Chondrocyte (in vitro differentiated cells): ENCODE measurements at places on chromosomes 13 and 19.

DNA sequence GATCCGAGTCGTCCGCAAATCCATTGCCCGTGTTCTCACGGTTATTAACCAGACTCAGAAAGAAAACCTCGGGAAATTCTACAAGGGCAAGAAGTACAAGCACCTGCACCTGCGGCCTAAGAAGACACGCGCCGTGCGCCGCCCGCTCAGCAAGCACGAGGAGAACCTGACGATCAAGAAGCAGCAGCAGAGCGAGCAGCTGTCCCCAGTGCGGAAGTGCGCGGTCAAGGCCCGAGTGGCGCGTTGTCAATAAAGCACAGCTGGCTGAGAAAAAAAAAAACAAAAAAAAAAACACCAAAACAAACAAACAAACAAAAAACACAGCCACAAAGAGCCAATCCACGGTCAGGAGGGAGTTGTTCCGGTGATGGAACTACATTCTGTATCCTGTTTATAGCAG is 4.7 kb upstream of the GNA15 start:
- H3K4me3 ChIP-seq, result no peak overlapping the region
- H3K36me3 ChIP-seq, result no peaks in the 10 kb centered on the region
- DNase-seq, result no peak
- no peaks in the 10 kb centered on the region for H3K27me3 ChIP-seq

GRCh38 chr13:52736891-52737290 is 2.7 kb downstream of the CNMD start:
- H3K27ac ChIP-seq, result no peak overlapping the region
- H3K27me3 ChIP-seq, result peaks cover 32% of the 10 kb centered on the region
- no peak for DNase-seq
- H3K4me3 ChIP-seq, result no peak overlapping the region
- no peaks in the 10 kb centered on the region for H3K4me1 ChIP-seq

GRCh38 chr19:13104360-13104847 is 1.7 kb upstream of the LYL1 start:
- no peak overlapping the region for H3K4me3 ChIP-seq
- H3K27me3 ChIP-seq, result no peaks in the 10 kb centered on the region
- DNase-seq, result no peak
- no peak overlapping the region for H3K27ac ChIP-seq

DNA sequence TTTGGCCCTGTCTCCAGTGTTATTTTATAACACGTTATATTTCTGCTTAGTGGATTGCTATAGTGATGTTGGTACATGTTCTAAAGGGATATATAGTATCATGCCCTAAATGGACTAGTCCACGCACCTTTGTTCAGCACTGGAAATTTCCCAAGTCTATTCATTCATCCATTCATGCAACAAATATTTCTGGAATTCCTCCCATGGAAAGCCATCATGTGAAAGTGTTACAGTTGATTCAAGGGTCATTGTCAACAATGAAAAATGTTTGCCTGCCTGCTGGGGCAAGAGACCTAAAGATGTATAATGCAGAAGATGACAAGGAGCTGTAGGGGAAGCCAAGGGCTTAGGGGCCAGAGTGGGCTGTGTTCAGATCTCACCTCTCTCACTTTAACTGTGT is 10.8 kb upstream of the HSPH1 start:
- DNase-seq, result no peak
- H3K4me3 ChIP-seq, result no peak overlapping the region
- no peaks in the 10 kb centered on the region for H3K36me3 ChIP-seq
- peaks cover 24% of the 10 kb centered on the region for H3K4me1 ChIP-seq
- H3K27me3 ChIP-seq, result no peaks in the 10 kb centered on the region

- peaks cover 6% of the 10 kb centered on the region for H3K36me3 ChIP-seq
- no peak for DNase-seq
- no peak overlapping the region for H3K27ac ChIP-seq
- no peaks in the 10 kb centered on the region for H3K27me3 ChIP-seq
- no peak overlapping the region for H3K4me3 ChIP-seq
Observed at GRCh38 chr19:49133621-49134454, 14.5 kb downstream of the PPFIA3 start.
